Renal cortical epithelial cell (primary cell): ENCODE measurements at places on chromosomes 7 and 10.

DNA sequence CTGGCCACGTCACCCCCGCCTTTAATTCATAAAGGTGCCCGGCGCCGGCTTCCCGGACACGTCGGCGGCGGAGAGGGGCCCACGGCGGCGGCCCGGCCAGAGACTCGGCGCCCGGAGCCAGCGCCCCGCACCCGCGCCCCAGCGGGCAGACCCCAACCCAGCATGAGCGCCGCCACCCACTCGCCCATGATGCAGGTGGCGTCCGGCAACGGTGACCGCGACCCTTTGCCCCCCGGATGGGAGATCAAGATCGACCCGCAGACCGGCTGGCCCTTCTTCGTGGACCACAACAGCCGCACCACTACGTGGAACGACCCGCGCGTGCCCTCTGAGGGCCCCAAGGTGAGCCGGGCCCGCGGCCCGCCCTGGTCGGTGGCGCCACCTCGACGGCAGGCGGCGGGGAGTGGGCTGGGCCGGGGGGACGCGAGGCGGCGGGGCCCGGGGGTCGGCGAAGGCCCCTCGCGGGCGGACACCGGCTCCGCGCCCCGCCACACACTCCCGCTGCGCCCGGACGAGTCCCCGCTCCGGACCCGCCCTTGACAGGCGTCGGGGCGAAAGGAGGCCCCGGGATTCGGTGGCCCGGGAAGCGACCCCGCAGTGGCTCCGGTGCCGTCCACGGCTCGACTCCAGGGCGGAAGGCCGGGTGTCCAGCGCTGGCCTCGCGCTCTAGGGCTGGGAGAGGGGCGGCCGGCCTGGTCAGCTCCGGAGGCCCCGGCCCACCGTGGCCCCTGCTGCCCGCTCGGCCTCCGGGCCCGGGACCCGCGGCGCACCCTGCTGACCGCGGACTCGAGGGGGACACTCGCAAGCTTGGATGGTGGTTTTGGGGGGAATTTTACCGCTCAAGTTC, 557 bp downstream of the BAG3 start:
- DNase-seq, result no peak

GRCh38 chr10:51073453-51074237, 642 bp upstream of the PRKG1 start:
- no peak for DNase-seq

DNA sequence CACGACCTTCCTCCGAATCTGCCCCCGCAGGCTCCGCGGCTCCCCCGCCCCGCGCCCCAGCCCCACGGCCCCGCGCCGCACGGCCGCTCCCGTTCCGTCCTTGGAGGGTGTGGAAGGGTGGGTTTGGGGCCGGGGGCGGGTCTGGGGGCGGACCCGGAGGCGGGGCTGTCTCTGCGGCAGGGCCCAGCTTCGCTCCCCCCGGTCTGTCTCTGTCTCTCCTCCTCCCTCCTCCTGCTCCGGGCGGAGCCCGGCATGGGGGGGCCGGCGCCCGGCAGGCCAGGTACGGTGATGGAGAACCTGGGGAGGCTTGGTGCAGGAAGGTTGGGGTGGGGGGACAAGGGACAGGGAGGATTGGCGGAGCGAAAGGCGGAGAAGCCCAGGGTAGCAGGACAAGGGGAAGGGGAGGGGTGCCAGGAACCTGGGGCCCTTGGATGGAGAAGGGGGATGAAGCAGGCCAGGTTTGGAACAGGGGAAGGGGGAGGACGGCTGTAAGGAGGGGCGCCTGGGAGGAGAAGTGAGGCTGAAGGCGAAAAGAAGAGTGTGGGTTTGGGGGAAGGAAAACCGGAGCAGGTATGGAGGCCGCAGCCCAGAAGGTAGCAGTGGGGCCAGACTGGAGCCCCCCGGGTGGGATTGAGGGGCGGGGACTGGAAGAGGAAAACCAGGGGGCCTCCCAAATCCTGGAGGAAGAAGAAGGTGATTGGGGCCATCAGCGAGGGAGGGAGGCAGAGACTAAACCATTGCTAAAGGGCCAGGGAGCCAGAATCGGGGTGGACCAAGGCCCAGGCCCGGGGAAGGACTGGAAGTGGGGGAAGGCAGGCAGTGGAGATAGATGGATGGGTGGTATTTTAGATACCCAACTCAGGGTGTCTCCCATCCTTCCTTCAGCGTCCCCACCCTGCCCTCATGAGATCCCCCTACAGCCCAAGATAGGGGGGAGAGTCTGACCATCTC, at the start of gene NYAP1:
Gene NYAP1, plus strand, starts transcription at position 206 of the 951 bp plus-strand sequence. CDS start 1,385 bp downstream, outside the sequence.
- DNase-seq, result no peak

DNA sequence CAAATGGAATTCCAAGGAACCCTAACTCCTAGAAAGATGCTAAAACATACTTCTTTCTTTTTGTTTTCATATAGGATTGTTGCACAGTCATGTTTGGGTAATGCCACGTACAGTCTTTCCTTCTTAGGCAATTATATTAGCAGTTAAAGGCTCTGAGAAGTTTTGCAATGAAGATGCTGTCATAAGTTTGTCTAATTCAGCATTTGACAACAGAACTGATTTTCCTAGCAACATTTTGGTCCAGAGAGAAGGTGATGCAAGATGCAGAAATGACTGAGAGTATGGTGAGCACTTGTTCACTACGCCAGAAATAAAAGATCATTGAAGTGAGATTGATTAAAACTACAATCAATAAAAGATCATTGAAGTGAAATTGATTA, 184.0 kb upstream of the PLXNA4 start:
- DNase-seq, result no peak

DNA sequence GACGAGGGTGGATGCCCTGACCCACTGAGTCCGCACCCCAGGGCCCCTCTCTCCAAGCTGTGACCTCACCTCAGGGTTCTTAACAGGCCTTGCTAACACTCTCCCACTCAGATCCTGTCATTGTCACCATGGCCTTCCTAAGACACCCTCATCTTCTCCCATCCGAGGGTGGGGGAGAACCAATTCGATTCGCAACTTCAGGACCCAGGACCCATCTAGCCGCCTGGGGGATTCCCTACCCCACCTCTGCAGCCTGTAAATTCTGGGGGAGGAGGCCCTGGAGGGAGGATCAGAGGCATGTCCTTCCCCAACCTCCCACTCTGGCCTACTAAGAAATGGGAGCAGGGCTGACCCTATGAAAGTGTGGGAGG, 17.4 kb downstream of the TRIM8 start:
- no peak for DNase-seq
